Activated CD4-positive, alpha-beta T cell treated with anti-CD3 and anti-CD28 coated beads, Interleukin-2, amount 10 ng/mL, durations not matched to agents 24 days and 14 days (primary cell): ENCODE measurements at places on chromosomes 7 and 10. TPM values are rescaled to one million over a fixed set of nuclear protein-coding genes. Genes with fewer than 3 reads are reported as not detected.

GRCh38 chr10:126350216-126350992 lies 37.9 kb downstream of the ADAM12 start:
- no peak for DNase-seq

The PRLHR gene
- not detected in 2 replicates for total RNA-seq

DNA sequence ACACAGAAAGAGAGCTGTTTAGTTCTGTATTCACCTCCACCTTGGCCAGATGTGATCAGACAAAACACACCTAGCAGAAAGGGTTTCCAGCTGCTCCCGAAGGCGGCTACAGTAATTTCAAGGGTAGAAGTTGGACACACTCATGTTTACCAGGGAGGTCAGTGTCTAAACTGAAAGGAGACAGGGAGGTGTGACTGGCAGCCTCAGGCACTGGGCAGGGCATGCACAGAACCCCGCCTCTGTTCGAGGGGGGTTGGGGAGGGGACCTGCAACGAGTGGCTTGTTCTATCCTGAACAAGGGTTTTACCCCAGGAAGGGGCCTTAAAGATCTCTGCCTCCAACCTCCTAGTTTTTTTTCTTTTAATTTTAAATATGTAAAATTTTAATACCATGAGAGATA lies 49.6 kb downstream of the BPGM start:
- no peak for DNase-seq

- DNase-seq, result no peak
Measured at GRCh38 chr7:44736896-44737295, 11.8 kb upstream of the ZMIZ2 start.

The FGFBP3 gene
- total RNA-seq, result 2.5 and 2.7 TPM in 2 replicates
